ENCODE measurements at places on chromosomes 16 and 17.
A peak's percentile ranks its signal among the peaks of the same experiment; 100 is the strongest.

DNA sequence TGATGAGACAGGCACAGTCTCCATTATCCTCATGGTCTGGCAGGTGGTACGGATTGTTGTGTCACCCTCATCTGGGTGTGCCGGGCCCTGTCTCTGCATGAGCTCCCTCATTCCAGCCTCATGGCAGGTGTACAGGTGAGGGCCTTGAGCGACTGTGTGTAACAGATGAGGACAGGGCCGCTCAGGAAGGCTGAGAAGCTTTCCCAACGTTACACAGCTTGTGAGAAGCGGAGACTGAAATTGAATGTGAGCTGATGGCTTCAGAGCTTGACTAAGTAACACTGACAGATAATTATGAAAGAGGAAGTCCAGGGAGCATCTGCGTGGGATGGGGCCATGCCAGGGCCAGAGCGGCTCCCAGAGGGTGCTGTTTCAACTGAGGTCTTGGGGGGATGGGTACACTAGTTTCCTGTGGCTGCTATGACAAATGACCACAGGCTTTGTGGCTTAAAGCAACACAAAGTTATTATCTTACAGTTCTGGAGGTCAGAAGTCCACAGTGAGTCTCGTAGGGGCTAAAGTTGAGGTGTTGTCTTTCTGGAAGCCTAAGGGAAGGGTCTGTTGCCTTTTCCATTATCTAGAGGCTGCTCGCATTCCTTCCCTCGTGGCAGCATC, 36.7 kb downstream of the CMIP start:
- no peak for DNase-seq

GRCh38 chr17:77178563-77178962, 37.8 kb downstream of the SEC14L1 start:
- no peak for DNase-seq

- no peak for DNase-seq
Observed at GRCh38 chr17:40862985-40863733, 3.9 kb downstream of the KRT12 start.

DNA sequence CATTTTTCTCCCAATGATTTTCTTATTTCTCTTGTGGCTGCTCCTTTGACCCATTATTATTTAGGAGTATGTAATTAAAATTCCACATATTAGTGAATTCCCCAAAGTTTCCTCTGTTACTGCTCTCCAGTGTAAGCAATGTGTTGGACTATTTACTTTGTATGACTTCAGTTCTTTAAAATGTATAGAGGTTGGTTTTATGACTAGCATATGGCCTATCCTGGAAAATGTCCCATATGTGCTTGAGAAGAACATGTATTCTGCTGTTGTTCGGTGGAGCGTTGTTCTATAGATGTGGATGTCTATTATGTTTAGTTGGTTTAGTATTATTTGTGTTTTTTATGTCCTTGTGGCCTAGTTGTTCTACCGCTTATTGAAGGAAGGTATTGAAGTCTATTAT, 6.0 kb upstream of the NT5M start:
- peak; percentile 45 for DNase-seq

DNA sequence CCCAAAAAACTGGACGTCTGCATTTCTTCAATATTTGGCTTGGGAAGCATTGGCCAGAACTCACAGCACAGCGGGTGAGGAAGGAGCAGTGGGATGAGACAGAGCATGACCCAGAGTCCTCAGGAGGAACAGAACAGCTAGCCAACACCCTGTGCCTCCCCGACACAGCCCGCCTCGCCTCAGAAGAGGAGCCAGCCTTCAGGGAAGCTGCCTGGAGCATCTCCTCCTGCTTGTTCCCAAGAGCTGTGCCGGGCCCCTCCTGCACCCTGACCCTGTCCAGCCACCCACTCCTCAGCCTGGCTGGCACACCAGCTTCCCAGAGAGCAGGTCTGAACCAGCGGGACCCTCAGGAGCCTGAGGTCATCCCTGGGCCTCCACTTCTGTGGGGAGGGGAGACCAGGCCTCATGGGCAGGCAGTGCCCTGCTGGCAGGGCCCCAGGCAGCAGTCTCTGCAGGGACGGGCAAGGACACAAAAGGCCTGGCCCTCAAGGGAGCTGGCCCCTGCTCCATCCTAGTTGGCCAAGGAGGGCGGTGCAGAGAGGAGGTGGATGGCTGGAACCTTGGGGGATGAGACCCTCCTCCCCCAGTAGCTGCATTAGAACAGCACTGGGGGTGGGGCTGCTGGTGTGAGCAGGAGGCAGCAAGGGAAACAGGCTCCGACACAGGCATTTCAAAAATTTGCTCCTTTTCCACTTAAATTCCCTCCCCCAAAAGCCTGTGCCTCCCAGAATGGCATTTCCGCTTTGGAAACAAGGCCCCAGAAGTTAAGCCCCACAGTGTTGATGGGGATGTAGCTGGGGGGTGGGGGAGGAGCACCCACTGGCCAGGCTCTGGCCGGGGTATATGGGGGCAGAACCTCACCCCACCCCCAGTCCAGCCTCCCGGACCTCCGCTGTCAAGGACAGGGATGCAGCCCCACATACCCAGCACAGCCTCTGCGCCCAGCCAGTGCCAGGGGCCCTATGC, 1.8 kb upstream of the BCAR1 start:
- DNase-seq: no peak

DNA sequence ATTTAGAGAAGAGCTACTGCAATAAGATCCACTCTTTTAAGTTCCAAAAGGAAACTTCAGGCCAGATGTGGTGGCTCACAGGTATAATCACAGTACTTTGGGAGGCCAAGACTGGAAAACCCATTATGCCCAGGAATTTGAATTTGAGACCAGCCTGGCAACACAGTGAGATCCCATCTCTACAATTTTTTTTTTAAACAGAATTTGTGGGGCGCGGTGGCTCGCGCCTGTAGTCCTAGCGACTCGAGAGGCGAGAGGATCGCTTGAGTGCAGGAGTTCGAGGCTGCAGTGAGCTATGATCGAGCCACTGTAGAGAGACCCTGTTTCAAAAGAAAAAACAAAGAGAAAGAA, 793 bp downstream of the COG7 start:
- no peak for DNase-seq

- DNase-seq: peak; percentile 67
Observed at GRCh38 chr16:15434425-15435215, at the start of gene BMERB1. TSS of gene BMERB1 (plus strand) at chr16:15434588. CDS start at chr16:15434654, 66 bp downstream.

- DNase-seq: no peak
Observed at GRCh38 chr16:58636466-58636865, 6.8 kb upstream of the CNOT1 start.

- DNase-seq: no peak
Observed at GRCh38 chr17:5838661-5839300, 231.4 kb upstream of the WSCD1 start.

DNA sequence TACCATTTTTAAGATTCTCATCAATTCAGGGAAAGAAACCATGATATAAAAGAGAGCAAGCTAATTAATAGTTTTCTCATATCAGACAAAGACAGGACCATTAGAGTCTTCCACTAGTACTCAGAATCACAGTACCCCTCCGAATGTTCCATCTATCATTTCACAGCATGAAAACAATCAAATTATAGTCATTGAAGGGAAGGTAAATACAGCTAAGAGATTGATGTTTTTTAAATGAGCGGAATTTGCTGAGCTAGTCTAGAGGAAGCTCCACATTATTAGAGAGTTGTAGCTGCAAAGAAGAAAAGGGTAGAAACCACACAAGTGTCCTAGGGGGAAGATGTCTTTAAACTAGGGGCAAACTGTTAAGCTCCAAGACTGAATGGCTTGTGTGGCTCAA, 808.9 kb downstream of the CDH11 start:
- no peak for DNase-seq

DNA sequence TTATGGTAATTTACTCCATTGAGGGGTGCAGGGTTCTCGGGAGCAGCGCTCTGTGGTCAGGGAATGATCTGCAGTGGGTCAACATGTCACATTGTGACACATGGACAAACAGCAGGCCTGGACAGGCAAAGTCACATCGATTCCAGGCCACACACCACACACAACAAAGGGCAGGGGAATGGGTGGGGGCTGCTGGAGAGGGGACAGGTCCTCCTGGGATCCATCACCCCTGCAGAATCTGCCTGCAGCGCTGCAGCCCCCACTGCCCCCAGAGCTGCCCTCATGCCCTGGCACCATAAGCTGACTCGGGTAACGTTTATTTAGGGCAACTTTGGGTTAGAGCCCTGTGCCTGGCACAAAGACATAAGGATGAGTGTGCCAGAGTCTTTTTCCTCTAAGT, 9.1 kb downstream of the PEMT start:
- no peak for DNase-seq

DNA sequence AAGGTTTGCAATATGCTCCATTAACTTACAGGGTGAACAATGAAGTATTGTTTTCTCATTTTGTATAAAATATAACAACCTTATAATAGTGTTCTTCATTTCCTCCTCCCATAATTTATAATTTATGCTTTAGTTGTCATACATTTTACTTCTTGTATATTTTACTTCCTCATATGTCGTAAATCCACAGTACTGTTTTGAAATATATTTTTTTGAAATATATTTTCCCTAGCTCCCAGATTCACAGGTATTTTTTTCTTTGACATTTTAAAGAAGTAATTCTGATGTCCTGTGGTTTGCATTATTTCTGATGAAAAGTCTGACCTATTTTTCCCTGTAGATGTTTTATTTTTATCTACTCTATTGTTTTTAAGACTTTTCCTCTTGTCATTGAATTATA, 52.7 kb downstream of the VMP1 start:
- no peak for DNase-seq

GRCh38 chr16:89593841-89594240, 18.3 kb downstream of the CPNE7 start:
- no peak for DNase-seq

- no peak for DNase-seq
Observed at GRCh38 chr17:31269036-31269577, 27.9 kb downstream of the OMG start.

All from NCI-H446 (cell line).